ENCODE measurements at places on chromosomes 1 and 21.

DNA sequence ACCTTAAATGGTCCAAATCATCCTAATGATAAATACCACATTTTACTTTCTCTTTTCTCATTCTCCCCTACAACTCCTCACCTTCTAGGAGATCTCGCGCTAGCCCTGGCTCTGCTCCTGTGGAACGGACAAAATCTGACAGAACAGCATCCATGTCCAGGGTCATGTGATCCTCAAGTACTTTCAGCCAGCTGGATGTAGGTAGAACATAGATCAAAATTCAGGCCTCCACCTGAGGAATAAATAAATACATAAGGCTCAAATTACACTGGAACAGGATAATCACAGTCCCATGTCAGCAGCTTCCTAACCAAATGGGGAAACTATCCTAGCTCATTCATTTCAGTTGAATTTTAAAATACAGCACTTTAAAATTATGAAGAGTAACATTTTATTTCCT, 33.2 kb downstream of the OTUD7B start:
- DNase-seq = no peak

DNA sequence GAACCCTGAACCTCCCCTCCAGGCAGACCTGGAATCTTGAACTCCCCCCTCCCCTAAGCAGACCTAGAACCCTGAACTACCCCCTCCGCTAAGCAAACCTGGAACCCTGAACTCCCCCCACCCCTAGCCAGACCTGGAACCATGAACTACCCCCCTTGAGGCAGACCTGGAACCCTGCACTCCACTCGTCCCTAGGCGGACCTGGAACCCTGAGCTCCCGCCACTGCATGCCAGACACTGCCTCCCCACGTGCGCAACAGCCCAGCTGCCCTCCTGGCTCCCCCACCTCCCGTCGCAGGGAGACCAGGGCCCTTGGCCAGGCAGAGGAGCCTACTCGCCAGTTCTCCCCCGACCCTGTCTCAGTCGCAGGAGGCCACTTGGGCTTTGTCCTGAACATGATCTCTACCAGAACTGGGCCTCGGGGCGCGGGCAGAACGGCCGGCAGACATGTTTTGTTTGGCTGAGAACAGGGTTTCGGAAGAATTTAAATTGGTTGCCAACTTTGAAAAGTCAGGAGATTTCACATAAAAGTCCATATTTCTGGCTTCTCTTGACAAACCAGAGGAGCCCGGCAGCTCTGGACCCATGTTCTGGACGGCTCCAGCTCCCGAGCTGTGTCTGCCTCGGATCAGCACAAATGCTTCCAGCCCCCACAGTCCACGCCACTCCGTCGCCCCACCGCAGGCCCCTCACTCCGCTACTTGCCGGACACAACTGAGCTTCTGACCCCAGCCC, 9.2 kb upstream of the PLEKHG5 start:
- DNase-seq = no peak

DNA sequence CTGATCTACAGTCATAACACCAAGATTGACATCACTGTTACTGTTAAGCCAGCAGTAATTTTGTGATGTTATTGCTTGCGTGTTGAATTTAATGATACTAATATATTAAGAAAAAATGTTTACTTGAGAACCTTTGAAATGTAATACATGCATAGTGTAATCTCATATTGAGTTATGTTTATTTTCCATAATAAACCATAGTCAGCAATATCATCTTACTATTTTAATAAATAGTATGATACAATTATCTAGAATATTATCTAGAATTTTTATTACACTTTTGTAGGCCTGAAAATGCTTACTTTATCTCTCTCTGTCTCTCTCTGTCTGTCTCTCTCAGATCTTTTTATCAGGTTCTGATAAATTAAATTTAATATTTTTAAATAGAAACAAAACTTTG, 843.1 kb downstream of the KCNT2 start:
- DNase-seq = no peak

GRCh38 chr1:175136246-175136645, 56.3 kb downstream of the KIAA0040 start:
- DNase-seq = no peak

GRCh38 chr1:220873868-220874655, 5.2 kb upstream of the HLX start:
- no peak for DNase-seq

DNA sequence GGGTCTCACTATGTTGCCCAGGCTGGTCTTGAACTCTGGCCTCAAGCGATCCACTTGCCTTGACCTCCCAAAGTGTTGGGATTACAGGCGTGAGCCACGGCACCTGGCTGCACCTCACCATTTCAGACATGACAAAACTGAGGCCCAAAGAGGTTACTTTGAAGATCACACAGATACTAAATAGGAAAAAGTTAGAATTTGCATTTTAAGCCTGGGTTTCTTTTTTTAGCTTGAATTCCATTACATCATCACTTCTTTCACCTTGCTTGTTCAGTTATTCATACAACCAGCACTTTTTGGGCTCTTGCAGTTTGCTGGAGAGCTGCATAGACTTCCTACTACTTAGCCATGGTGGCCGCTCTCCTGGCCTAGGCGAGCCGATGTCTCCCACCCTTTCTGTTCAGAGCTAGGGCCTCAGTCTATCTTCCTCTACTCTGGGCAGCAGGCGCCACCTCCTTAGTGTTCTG, 16.3 kb upstream of the CD2 start:
- no peak for DNase-seq

- DNase-seq = peak; percentile 22
These were observed 6.7 kb downstream of the AADACL3 start for GRCh38 chr1:12722626-12723025.

GRCh38 chr1:116207126-116207735, 96.0 kb downstream of the MAB21L3 start:
- no peak for DNase-seq

DNA sequence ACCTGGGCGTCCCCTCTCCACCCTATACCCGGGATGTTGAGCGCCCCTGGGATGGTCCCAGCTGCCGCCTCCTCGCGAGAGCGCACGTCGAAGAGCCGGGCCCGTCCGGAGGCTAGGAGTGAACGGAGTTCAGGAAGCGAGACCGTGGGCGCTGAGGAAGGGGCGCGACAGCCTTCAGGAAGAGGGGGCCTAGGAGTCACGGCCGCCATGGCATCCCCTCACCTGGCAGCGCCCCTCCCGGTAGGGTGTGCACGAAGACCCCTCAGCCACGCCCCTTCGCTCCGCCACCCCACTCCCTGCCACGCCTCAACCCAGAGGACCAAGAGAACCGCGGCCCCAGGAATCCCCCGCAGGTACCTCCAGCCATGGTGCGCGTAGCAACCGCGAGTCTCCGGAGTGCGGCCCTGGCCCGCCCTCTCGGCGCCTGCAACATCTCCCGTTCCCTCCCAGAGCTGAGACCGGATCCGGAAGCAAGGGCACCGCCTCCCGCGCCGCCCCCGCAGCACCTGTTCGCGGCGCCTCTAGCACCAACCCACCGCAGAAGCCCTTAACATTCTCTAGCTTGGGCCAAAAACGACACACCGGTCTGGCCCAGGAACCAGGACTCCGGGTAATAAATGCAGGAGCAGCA, at the start of gene TSTD1:
Gene TSTD1, minus strand, starts transcription at position 442 of the 631 bp plus-strand sequence. Its CDS starts 75 bp downstream, at position 367.
- DNase-seq = peak; percentile 67

- no peak for DNase-seq
These were observed 96.8 kb downstream of the BEND5 start for GRCh38 chr1:48679859-48680258.

- no peak for DNase-seq
These were observed 100.6 kb upstream of the PLPPR4 start for GRCh38 chr1:99163671-99164070.

DNA sequence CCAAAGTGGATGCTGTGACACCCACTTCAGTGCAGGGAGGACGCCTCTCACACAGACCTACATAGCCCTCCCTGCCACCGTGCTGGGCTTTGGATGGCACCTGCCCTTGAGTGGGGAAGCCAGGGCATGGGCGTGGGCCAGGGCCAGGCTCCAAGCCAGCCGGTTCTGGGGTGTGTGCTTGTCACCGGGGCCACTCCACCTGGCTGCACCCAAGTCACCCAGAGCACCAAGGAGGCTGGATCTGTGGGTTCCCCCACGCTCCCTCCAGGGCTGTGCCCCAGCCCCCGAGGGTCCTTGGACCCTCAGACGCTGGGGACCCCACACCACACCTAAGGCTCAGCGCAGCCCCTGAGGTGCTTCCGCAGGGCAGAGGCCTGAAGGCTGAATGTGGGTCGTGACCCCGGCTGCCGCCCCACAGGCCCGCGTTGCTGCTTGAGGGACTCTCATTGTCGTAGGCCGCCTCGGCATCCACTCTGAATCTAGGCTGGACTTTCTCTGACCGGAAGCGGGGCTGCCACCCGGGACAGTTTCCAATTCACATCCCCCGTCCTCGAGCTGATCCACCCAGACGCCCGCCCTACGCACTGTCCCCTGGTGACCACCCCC, 1.5 kb downstream of the MXRA8 start:
- DNase-seq = no peak

- no peak for DNase-seq
These were observed 439.2 kb downstream of the PTBP2 start for GRCh38 chr1:97160818-97161217.

GRCh38 chr1:156445789-156446263, 54.7 kb downstream of the MEF2D start:
- DNase-seq = peak; percentile 81

DNA sequence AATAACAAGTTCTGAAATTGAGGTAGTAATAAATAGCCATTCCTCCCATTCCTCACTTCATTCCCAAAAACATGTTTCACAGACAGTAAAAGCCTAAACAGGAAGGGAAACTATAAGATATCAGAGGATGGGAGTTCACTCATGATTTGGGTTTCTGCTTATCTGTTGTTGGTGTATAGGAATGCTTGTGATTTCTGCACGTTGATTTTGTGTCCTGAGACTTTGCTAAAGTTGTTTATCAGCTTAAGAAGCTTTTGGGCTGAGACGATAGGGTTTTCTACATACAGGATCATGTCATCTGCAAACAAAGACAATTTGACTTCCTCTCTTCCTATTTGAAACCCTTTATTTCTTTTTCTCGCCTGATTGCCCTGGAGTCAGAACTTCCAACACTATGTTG, 26.0 kb upstream of the POFUT2 start:
- DNase-seq = no peak

GRCh38 chr1:31764312-31765040, at the start of gene ADGRB2:
TSS of gene ADGRB2 (minus strand) at chr1:31764340. CDS start at chr1:31757221, 7,119 bp downstream.
- no peak for DNase-seq

GRCh38 chr21:41366522-41367151, 4.8 kb downstream of the MX2 start:
- DNase-seq = peak; percentile 63

DNA sequence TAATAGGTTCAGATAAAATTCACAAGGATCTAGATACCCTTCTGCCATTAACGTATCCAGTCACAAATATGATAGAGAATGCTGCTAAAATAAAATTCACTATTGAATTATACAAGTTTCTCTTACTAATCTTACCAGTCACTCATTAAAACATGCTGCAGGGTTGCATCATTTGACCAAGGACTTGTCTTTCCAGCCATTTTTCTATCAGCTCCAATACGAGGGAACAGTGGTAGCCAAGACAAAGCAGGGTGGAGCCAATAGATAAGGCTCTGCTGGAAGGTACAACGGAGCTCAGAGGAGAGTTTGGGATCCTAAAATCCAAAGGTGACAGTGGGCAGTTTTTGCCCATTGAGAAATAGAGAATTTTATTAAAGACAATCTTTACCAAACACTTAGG, 4.0 kb downstream of the DONSON start:
- no peak for DNase-seq

DNA sequence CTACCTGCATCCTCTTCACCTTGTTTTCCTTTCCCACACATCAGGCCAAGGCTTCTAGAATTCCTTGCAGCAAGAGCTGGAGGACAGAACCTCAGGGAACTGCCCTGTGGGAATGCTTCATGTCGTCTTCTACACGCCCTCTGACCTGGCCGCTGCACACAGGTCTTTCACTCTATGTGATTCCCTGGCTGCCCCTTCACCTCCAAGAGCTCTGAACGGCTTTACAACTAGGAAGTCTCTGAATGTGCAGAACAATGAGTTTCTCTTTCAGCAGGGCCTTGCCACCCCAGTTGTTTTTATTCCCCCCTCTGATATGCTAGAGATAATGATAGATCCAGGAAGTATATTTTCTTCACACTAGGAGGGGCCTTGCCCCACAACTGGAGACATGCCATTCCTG, 142.6 kb downstream of the CLIC6 start:
- DNase-seq = no peak

DNA sequence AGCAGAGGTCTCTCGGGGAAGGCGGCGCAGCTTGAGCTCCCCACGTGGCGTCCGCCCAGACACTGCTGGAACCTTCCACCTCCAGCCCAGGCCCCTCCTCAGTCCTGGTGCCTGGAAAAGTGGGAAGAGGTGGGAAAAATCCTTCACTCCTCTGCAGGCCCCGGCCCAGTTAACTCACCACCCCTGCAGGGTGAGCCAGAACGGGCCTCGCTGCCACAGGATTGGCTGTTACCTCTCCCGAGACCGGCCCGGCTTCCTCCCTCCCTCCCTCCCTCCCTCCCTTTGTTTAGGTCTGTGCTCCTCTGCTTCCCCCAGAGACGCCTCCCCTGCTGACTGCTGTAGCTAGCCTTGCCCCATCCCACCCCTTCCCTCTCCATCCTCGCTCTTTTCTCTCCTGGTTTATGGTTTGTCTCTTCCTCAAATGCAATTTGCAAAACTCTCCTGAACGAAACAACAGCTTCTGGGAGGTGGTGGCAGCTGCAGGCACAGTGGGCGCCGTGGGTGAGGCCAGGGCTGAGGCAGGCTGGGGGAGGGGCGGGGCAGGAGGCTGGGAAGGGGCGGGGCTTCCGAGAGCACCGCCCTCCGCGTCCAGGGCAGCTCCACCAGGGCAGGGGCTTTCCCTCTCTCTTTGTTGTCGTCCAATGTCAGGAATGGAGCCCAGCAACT, 6.5 kb downstream of the CAPN9 start:
- no peak for DNase-seq

- DNase-seq = no peak
These were observed 105.0 kb downstream of the KIAA0319L start for GRCh38 chr1:35452106-35452774.

DNA sequence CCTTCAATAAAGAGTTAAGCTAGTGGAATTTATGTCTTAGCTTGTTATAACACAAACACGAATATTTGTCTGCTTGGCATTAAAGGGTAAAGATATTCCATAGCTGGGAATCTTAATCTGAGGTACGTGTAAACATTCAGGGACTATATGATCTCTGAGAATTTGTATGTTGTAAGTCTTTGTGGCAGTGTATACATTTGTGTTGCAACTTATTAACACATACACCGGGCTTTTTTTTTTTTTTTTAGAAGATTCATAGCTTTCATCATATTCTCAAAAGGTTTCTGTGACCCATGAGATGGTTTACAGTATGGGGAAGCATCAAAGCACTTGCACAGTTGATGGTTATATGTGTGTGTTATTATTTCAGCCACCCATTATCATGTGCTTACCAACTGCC, 3.0 kb downstream of the GGPS1 start:
- no peak for DNase-seq

- DNase-seq = peak; percentile 25
These were observed 191.7 kb upstream of the ESRRG start for GRCh38 chr1:216914974-216915373.

- no peak for DNase-seq
These were observed 58.3 kb downstream of the KCNAB2 start for GRCh38 chr1:6103854-6104530.

DNA sequence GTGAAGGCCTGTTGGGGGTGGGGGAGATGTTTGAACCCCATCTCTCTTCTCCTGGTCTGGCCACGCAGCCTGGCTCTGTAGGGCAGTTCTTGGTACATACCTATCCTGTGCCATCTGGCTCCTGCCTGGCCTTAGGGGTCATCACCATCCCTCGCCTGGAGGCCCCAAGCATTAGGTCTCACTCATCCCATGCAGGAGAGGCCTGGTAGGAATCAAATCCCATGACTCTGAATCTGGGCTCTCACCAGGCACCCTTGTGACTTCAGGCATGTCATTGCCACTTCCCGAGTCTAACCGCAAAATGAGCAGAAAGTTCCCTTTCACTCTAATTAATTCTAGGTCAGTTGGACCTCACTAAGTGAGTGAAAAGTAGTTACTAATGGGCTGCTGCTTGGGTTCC, 37.2 kb downstream of the ETNK2 start:
- no peak for DNase-seq

Data from NCI-H226 (cell line).